ENCODE measurements at places on chromosomes 1 and 21.
A peak's percentile ranks its signal among the peaks of the same experiment; 100 is the strongest.

GRCh38 chr1:85462931-85463649 lies 1.9 kb downstream of the DDAH1 start:
- no peak for DNase-seq

- no peak for DNase-seq
Measured at GRCh38 chr1:3021233-3021671, at the start of gene ACTRT2. ACTRT2 (plus strand) TSS chr1:3021467; CDS start chr1:3021687, 220 bp downstream.

DNA sequence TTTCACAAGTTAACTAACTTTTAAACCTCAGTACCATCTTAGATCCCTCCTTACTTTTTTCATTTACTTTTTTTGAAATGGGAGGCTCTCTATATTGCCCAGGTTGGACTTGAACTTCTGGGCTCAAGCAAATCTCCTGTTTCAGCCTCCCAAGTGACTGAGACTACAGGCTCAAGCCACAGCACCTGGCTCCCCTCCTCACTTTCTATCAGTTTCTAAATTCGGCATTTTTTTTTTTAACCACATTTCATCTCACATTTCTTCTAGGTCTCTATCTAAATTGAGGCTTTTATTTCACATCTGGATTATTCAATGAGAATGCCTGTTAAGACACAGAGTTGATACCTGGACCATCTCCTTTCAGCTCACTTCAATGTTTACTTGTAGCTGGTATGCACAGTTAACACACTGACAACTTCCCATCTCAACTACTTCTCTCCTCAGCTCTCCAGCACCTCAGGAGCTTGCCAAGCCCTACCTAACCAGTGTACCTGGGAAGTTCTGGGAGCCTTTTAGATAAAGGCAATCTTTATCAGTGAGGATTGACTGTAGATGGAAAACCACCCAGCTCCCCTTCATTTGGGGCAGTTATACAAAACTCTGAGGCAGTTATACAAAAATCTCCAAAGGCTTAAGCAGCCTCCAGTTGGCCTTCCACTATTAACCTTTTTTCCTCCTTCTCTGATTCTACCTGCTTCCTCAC lies 3.4 kb downstream of the USP33 start:
- DNase-seq = no peak

- DNase-seq = no peak
Measured at GRCh38 chr21:26403321-26403720, 169.8 kb downstream of the CYYR1 start.

DNA sequence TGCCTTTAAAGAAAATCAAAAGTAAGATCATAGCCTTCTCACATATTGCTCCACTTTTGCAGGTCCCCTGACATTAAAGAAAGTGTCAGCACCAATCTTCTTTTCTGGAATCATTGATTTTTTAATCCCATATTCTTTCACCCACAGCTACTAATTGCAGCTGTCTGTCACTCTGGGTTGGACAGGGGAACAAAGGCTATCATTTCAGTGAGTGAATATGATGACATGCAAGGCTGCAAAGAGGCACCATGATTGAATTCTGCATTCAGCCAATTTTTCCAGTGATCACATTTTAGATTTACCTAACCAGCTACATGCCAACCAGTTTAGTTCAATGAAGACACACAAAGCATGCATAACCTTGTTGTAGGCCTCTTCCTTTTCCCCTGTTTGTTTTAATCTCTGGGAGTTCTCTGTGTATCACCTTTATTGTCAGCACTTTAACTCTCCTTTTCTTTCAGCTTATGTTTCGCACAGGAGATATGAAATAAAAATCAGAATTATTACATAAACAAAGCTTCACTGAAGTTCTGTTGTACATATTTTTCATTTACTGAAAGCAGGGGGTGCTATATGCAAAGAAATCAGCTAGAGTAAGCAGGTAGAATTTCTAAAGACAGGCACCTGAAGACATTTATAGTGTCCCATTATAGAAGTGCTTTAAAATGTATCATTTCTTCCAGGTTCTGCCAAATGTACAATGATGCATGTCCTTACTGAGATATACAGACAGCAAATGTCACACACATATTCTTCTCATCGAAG lies 584.8 kb downstream of the PLA2G4A start:
- no peak for DNase-seq

DNA sequence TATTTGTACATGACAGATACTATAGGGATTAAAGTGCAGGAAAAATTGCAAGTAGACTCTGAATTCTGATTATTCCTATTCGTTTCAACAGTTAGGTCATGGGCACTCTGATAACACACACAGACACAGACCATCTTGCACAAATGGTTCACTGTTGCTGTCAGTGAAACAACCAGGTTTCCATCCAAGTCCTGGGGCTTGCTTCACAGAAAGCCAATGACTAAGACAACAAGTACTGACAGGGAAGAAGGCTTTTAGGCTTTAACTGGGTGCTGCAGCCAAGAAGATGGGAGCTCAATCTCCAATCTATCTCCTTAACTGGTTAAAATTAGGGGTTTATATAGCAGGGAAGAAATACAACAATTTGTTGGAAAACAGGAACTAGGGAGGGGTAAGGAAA lies 57.6 kb downstream of the RIMS3 start:
- DNase-seq = no peak

- DNase-seq = no peak
Measured at GRCh38 chr1:208110296-208110695, 133.9 kb downstream of the PLXNA2 start.

DNA sequence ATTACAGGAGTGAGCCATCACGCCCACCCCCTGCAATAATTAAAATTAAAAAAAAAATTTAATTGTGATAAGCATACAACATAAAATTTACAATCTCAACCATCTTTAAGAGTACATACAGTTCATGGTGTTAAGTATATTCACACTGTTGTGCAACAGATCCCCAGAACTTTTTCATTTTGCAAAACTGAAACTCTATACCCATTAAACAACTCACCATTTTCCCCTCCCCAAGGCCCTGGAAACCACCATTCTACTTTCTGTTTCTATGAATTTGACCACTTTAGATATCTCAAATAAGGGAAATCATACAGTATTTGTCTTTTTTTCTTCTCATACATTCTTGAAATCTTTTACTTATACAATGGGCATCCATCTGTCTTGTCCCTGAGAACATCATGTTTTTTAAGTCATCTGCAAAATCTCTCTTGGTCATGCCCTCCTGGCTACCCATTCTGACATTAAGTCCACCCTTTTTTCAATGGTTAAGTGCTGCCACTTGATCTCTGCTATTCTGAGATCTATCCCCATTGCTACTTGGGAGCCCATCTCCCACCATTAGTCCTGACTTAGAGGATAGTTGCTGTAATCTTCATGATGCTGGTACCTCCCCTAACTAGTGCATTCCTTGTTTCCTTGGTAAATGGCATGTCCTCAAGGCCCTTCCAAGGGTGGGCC lies 39.4 kb upstream of the ZFYVE9 start:
- no peak for DNase-seq

- DNase-seq = no peak
Measured at GRCh38 chr1:91138959-91139358, 117.1 kb upstream of the ZNF644 start.

DNA sequence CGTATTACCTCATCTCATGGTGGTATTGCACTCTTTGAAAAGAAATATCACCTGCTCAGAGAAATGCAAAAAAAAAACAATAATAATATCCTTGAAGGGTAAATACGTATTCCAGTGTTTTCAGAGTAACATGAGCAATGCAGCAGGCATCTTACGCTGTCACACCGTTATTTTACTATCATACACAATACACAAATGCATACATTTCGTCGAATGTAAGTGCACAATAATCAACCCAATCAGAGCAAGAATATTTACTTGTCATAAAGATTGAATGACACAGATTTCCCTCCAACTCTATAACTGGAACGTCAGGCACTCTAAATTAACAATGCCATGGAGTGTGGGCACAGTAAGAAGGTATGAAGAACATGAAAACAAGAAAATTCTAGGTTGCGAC lies 1050.1 kb downstream of the PLA2G4A start:
- no peak for DNase-seq

GRCh38 chr1:220734571-220735326 lies 13.4 kb upstream of the MTARC2 start:
- DNase-seq = no peak

DNA sequence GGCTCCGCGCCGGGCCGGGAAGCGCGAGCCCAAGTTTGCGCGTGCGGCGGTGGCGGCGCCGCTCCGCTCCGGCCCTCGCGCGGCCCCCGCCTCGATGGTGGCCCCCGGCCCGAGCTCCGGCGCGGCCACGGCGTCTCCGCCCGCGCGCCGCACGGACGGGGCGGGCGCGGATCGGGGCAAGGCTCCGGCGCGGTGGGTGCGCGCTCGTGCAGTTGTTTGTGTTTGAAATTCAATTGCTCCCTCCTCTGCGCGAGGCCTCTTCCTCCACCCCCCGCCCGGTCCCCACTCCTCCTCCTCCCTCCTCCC lies at the start of gene HDGF:
Gene HDGF, minus strand, starts transcription at position 225 of the 306 bp plus-strand sequence. CDS start 246 bp downstream, outside the sequence.
- no peak for DNase-seq

GRCh38 chr1:13628218-13628617 lies 44.6 kb downstream of the PDPN start:
- DNase-seq = no peak

DNA sequence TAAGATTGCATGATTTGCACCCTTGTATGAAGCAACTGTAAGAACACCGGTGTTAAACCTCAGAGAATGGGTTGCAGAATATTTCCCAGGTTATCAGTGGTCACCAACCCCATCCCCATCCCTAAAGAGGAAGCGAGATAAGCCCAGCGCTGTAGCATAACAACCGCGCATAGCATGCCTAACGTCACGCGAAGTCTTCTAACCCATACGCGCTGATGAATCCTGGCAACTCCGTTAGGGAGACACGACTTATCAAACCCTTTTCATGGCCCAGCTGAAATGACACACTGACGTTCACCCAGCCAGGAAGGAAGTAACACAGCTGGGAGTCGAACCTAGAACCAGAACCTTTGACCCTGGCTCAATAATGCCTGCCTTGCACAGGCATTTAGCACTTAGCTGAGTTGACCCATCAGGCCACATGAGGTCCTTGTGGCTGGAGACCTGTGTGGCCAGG lies 24.2 kb downstream of the TMEM51 start:
- DNase-seq = peak; percentile 48

DNA sequence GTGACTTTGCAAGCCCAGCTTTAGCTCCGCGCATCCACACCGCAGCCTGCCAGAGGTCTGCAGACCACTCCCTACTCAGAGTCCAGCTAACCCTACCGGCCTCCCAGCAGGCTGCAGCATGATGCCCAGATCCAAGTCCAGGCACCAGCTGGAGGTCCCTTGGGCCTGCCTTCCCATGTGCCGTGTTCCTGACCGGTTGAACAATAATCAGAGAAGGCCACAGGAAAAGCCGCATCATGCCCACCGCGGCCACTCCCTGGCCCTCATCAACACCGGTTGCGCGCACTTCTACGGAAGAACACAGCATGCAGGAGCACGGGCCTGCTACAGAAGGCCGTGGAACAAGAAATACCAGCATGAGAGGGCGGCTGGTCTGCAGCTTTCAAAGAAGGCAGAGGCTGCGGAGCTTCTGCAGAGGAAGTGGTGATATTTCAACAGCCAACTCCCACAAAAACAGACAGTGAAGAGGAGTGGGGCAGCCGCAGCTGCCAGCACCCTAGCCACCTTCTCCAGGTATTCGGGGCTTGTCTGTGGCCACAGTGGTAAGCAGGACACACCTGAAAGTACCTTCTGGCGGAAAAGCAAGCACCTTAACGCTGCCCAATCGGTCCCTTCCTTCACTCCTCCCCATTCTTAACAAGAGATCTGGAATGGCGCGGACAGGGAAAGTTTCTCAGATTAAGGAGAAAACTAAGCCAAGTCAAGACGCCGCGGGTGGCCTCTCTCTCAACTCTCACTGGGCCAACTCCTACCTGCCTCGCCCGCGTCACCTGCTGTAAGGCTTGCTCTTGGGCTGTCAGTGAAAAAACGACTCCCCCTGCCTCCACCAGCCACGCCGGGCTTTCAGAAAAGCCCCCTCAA lies 1.5 kb downstream of the PGBD5 start:
- DNase-seq = peak; percentile 66

DNA sequence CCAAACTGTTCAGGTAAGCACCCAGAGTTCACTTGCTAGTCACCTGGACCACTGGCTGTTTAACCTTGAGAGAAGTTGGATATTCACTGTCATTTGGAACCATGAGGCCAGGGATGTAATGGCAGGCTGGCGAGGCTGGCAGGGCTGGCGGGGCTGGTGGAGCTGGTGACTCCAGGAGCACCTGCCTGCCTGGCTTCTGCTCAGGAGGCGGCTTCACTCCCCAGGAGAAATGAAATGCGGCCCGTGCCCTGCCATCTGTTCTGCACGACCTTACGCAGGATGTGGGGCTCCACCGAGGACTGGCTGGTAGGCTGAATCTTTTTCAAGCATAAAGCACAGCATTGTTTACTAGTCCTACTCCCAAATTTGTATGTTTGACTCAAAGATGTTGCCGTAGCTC lies 22.7 kb upstream of the MX1 start:
- no peak for DNase-seq

DNA sequence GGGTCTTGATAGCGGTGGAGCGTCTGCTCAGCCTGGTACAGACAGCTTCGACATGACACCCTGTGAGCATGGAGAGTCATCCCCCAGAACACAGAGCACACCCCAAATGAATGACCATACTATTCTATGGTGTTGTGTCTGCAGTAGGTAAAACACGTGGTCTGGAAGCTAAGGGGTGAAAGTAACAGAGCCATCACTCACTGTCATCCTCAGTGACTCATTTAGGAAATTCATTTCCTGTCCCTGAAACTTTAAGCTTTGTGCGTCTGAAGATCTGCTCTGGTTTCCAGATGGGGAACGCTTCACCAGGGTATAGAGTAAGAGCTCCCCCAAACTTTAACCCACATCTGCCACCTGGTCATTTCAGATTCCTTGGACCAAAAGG lies 94.8 kb upstream of the DISP3 start:
- no peak for DNase-seq

DNA sequence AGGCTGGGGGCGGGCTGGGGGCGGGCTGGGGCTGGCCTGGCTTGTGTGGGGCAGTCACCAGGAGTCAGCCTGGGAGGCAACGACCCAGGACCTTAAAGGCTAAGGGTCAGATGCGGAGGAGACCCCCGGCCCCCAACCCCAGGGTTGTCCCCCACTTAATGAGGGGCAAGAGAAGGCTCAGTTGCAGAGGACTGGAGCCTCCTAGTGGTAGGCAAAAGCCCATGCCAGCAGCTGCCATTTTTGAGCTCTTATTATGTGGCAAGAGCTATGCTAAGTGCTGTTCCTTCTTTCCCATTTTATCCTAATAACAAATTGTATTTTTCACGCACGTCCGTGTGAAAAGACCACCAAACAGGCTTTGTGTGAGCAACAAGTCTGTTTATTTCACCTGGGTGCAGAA lies 8.0 kb downstream of the KIAA1614 start:
- no peak for DNase-seq

DNA sequence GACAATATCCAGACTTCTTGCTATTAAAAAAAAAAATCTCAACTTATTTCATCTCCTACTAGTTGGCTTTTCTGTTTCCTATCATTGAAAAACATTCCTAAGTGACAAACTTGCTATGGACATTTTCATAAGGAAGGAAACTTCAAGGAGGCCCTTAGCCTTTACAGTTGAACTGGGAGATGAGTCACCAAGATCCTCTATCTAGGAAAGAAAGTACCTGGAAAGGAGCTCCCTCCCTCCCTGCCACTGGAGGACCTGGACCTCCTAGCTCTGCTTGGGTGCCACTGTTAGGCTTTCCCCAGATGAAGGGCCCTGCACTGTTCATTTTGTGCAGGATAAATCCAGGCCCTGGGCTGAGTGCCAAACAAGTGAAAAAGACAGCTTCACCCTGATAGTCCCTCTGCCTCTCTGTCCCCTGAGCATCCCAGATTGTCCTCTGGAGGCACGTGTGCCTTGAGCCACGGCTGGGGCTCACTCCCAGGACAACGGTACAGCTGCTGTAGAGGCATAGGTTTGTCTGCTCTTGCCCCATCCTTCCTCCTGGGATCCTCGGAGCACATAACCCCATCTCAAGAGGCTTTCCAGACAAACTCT lies 40.2 kb upstream of the SOX13 start:
- DNase-seq = no peak
